Smooth muscle cell of trachea (primary cell): ENCODE measurements at places on chromosomes 2 and 18. TPM values are rescaled to one million over a fixed set of nuclear protein-coding genes. Genes with fewer than 3 reads are reported as not detected.

Gene ALLC
- total RNA-seq = not detected in 2 replicates

Gene LCT
- total RNA-seq = under 0.01 TPM in 2 replicates

Gene OR6B2
- total RNA-seq = 0.17 TPM in 1 of 2 replicates, not detected in the other

Gene VWC2L
- not detected in 2 replicates for total RNA-seq

Gene ABCG5
- total RNA-seq = not detected in 2 replicates

Gene GALR1
- under 0.01 TPM in 1 of 2 replicates, not detected in the other for total RNA-seq

Gene GLI2
- 3.2 and 13.1 TPM in 2 replicates for total RNA-seq

Gene WNT10A
- not detected in 2 replicates for total RNA-seq

Gene ASB18
- total RNA-seq = not detected in 2 replicates

Gene LPIN1
- total RNA-seq = 155 and 181 TPM in 2 replicates

Gene NAT8
- not detected in 2 replicates for total RNA-seq

Gene ADD2
- total RNA-seq = 0.29 TPM in 1 of 2 replicates, not detected in the other

Gene SERPINB4
- total RNA-seq = not detected in 2 replicates

Gene AFG3L2
- total RNA-seq = 41.4 and 47.6 TPM in 2 replicates
